Cerebellar nuclear complex (tissue), 1 donor: ENCODE measurements at places on chromosomes 1 and 21.

DNA sequence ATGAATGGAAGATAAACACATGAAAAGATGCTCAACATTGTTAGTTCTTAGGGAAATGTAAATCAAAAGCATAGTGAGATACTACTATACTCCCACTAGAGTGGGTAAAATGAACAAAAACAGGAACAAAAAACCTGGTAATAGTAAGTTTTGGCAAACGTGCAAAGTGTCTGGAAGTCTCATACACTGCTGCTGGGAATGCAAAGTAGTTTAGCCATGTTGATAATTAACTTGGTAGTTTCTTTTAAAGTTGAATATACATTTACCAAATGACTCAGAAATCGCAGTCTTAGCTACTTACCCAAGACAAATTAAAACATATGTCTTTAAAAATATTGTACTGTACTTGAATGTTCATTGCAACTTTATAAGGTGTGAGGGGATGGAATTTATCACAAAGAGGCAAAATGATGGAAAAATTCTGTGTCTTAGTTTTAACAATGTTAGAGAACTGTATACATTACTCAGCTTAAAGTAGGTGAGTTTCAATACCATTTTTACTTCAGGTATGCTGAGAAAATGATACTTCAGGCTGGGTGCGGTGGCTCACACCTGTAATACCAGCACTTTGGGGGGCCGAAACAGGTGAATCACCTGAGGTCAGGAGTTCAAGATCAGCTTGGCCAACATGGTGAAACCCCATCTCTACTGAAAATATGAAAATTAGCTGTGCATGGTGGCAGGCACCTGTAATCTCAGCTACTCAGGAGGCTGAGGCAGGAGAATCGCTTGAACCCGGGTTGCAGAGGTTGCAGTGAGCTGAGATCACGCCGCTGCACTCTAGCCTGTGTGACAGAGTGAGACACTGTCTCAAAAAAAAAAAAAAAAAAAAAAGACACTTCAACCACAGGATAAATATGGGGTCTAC is 102.3 kb downstream of the PDE4B start:
- no peak for DNase-seq

DNA sequence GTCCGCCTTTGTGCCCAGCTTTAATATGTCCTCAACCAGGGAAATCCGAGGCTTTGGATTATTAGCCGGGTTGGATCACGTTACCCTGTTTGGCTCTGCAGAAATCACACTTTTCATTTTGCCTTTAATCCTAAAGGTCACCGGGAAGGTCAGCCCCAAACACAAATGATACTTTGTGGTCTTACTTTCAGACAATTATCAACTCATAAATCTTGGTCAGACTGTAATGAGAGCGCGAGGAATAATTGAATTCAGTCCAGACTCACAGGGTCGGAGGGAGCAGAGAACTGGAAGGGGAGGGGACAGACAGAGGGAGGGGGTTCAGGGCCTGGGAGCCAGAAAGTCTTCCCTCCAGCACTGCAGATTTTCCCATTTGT is 91.7 kb upstream of the NFIA start:
- no peak for DNase-seq

GRCh38 chr21:35057428-35057827 is 8.3 kb upstream of the RUNX1 start:
- DNase-seq: no peak

- no peak for DNase-seq
Observed at GRCh38 chr21:33403786-33404585, 773 bp downstream of the IFNGR2 start.

GRCh38 chr1:54124472-54124871 is 28.3 kb downstream of the CDCP2 start:
- no peak for DNase-seq

GRCh38 chr1:183433703-183434102 is 15.5 kb upstream of the NMNAT2 start:
- no peak for DNase-seq

- DNase-seq: no peak
Observed at GRCh38 chr1:159342761-159343425, 40.8 kb downstream of the FCER1A start.

- DNase-seq: no peak
Observed at GRCh38 chr1:66445492-66446181, 88.3 kb upstream of the SGIP1 start.

DNA sequence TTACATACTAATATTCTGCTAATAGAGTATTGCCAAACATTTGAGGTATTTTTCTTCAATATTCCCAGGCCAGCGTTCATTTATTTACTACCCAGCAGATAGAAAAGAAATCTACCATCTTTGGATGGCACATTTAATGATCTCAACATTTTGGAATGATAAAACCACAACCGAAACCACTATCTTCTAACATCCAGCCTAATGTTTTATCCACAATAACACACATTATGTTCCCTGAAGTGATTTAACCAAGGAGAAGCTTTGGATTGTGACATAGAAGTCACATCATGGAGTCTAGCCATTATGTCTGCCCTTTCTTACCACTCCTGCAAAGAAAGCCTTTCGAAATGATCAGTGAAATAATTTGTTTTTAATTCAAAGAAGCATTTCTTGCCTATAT is 497.1 kb upstream of the PLXNA2 start:
- no peak for DNase-seq

- DNase-seq: no peak
Observed at GRCh38 chr1:91754348-91754747, 131.6 kb downstream of the TGFBR3 start.

DNA sequence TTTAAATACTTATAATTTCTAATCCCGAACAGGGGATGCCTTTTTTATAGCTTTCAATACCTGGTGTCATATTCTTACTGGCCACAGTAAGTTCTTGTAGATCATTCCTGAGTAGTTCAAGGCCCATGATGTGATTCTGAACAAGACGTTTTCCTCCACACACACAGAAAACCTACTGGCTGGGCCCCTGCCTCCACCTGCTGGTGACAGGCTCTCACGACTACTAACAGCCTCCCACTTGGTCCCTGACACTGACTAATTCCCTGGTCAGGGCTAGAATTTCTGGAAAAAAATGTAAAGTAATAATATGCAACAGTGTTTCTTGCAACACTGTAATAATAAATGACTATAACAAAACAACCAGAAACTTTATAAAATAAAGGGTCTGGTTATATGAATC is 50.4 kb upstream of the RIPK4 start:
- no peak for DNase-seq
